ENCODE measurements at places on chromosomes 13 and 19. TPM values are rescaled to one million over a fixed set of nuclear protein-coding genes. Genes with fewer than 3 reads are reported as not detected.

DNA sequence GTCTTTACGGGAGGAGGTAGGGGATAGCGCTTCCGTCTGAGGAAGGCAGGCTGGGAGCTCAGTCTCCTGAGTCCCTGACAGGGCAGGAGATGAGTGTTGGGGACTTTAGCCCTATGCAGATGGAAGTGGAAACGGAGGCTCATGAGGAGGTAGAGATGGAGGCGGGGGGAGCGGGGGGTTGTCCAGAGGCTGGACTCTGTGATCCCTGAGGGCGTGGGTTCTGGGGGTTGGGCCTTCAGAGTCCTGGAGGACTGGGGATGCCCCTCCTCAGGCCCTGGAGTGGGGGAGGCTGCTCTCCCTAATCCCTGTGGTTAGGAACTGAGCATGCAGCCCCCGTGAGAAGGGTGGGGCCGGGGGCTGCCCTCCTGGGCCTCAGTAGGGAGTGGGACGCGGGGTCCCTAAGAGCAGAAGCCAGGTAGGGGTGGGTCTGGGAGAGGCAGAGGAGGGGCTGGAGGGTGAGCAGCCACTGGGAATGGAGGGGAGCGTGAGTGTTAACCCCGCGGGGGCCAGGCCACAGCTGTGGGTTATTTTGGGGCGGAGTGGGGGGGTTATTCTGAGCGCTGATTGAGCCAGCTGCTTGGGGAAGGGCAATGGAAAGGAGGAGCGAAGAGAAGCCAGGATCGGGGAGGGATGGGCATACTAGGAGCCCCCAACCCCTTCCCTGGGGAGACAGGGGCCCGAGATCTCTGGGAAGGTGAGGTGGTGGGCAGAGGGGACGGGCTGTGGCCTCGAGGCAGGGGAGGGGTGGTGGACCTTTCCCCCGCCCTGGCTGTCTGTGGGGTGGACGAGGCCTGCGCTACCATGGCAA is 2.8 kb downstream of the GRIN2D start:
- DNase-seq, result no peak

GRCh38 chr13:48266701-48267639 is 34.0 kb downstream of the ITM2B start:
- no peak for DNase-seq

DNA sequence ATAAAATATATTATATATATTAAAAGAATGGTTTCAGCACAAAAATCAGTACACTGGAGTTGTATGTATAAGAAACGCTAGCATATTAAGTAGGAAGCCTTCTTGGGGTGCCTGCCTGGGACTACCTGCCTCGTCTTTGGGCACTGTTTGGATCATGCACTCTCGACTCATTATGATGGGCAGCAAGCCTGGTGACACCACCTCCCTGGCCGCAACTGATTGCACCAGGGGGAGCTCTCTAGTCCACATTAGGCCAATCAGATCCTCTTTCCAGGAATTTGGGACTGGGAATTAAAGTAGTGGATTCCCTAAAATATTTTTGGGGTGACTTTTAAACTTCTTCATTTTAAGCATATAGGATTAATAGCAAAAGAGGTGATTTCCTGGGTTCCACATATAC is 56.0 kb upstream of the RGCC start:
- no peak for DNase-seq

DNA sequence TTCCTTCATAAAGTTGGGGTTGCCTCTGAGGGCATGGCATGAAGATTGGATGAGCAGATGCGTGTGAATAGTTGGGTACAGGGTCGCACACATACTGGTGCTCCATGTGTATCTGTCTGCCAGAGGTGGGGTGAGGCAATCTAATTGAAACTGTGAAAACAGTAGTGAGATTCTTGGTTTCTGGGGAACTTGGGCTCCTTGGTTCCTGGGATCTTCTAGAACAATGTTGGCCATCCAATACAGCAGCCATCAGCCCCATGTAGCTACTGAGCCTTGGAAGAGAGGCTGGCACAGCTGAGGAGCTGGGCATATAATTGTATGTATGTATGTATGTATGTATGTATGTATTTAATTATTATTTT is 616 bp downstream of the FCHO1 start:
- no peak for DNase-seq

DNA sequence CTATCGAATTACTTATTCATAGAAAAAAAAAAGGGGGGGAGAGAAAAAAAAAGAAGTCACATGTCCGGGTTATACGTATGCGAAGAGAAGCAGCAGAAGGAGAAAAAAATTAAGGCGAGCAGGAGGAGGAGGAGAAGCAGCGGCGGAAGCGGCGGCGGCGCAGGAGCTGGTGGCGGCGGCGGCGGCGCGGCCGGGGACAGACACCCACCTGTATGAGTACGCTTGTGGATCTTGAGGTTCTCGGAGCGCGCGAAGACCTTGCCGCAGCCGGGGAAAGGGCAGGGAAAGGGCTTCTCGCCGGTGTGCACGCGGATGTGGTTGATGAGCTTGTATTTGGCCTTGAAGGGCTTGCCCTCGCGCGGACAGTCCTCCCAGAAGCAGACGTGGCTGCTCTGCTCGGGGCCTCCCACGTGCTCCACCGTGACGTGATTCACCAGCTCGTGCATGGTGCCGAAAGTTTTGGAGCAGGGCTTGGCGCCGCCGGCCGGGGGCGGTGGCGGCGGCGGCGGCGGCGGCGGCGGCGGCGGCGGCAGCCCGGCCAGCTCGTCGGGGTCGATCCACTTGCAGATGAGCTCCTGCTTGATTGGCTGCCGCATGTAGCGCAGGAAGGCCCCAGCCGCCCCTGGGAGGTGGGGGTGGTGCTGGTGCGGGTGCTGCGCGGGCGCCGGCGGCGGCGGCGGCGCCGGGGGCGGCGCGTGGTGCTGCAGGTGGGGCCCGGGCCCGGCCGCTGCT is 1.5 kb downstream of the ZIC5 start:
- peak; percentile 29 for DNase-seq

DNA sequence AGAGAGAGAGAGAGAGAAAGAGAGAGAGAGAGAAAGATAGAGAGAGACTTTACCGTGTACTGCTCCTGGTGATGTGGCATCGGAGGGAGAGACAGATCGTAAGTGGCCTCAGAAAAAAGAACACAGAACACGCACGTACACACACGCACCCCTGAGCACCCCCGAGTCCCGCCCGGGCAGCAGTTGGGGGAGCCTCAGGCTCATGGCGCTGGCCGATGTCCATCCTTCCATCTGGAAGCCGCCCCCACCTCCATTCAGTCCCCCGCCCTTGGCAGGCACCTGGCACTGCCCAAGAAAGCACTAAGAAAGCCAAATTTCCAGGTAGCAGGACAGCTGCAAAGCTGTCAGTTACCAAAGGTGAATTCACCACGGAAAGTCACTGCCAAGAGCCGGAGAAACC is 116.9 kb downstream of the IER2 start:
- DNase-seq, result no peak

DNA sequence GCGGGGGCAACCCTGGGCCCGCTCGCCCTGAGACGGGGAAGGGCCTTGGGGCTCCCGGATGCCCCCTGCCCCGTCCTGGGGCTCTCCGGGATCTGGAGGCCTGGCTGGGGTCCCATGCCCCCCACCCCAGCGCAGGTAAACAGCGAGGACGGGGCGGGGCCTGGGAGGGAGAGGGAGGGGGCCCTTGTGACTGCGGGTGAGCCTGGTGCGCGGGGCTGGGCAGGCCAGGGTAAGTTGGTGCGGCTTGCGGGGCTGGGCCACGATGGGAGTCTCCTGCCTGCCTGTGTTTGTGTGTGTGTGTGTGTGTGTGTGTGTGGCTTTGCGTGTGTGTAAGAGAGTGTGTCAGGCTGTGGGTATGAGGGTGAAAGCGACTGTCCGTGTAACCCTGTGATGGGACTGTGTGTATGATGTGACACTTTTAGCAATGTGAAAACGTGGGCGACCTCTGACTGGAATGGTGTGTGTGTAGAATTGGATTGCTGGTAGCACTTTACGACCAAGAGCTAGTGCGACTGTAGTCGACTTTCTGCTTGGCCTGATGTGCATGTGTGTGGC is 426 bp downstream of the KLC3 start:
- no peak for DNase-seq

DNA sequence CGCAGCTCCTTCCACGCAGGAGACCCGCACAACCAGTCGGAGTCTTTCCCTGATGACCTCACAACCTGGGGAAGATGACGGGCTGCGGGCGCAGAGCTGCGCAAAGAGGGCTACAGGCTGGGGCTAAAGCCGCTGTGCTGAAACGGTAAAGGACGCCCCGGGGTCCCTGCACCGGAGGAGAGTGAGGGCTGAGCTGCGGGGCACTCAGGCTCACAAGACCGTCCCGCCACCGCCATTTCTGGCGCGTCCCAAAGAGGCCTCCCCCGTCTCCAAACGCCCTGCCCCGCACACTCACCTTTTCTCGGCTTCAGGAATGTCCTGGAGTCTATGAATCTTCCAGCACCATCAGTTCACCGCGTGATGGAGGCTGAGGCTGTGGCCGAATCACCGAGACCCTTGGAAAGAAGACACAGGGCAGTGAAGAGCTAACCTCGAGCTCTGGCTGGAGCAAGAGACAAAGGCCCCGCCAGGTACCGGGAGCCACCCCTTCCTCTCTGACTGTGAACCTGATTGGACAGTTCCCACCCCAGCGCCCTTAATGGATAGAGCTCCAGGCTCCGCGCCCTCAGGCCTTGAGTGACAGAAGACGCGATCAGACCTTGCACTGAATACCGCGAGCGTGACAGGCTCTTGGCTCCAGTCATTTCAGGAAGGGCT is 41.8 kb upstream of the ZNF429 start:
- peak; percentile 79 for DNase-seq

- DNase-seq, result no peak
Observed at GRCh38 chr13:53601113-53601512, 572.5 kb downstream of the OLFM4 start.

- DNase-seq, result no peak
Observed at GRCh38 chr19:46328079-46328478, 18.8 kb upstream of the PPP5C start.

DNA sequence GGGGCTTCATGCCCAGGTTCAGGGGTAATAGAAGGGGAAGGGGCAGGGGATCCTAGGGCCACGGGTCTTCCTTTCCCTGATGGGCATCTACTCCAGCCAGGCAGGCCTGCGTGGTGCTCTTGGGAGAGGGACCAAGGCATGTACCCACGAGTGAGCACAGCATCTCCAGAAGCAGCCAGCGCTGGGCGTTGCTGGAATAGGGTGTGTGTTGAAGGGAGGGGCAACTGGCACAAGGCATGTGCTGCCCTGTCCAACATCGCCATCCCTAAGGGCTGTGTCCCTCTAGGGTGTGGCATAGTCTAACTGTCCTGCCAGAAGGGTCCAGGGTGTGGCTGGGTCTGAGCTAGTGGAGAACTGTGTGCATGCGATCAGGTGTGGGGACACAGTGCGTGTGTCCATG is 2.9 kb downstream of the NOTCH3 start:
- DNase-seq, result no peak

DNA sequence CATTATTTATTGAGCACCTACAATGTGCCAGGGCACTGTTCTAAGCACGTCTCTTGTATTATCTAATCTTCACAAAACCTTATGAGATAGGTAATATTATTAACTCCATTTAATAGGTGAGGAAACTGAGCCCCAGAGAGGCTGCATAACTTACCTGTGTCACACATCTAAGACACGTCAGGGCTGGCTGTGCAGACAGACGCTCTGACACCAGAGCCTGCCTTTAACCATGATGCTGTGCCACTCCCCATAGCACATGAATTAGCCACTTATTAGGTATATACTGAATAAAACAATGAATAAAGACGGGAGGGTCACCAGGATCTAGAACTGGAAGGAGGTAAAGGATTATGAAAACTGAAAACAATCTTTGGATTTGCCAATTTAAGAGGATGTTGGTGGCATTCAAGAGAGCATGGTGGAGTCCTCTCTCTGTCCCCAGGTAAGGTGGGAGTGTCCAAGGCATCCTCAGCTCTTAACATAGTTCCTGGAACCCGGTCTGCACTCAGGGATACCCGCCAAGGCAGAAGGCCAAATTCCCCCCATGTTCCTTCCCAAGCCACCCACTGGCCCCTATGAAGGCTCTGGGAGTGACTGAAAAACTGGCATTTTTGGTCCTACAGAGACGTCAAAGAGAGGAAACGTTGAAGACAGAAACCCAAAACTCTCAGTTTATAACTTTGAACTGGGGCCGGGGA is 479.7 kb downstream of the FOXO1 start:
- DNase-seq, result no peak

- DNase-seq, result no peak
Observed at GRCh38 chr13:31905961-31906360, 125.6 kb upstream of the FRY start.

- no peak for DNase-seq
Observed at GRCh38 chr13:27137759-27138158, 33.9 kb downstream of the USP12 start.

- DNase-seq, result no peak
Observed at GRCh38 chr13:32910530-32910929, 105.7 kb upstream of the KL start.

GRCh38 chr19:53531457-53531856 is 6.5 kb upstream of the ZNF331 start:
- DNase-seq, result no peak

DNA sequence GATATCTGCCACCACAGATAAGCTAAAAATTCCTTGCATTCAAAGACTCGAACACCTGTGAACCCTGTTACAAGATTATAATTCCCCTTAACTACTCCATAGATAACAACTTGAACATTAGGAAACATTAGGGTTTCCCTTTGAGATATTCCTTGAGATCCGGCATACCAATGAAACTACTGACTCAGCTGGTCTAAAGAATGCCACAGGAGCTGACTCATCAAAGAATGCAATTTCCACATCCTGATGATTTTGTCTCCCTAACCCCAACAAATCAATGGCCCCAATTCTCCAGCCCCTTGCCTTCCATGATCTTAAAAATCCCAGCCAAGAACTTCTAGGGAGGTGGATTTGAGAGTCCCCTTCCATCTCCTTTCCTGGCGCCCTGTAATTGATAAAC is 35.6 kb upstream of the ZNF599 start:
- DNase-seq, result no peak

- DNase-seq, result no peak
Observed at GRCh38 chr19:32372726-32373517, 27.5 kb downstream of the ZNF507 start.

GRCh38 chr19:10712754-10713153 is 5.1 kb upstream of the DNM2 start:
- DNase-seq, result no peak

- DNase-seq, result no peak
Observed at GRCh38 chr19:16945364-16945714, 56.5 kb downstream of the F2RL3 start.

DNA sequence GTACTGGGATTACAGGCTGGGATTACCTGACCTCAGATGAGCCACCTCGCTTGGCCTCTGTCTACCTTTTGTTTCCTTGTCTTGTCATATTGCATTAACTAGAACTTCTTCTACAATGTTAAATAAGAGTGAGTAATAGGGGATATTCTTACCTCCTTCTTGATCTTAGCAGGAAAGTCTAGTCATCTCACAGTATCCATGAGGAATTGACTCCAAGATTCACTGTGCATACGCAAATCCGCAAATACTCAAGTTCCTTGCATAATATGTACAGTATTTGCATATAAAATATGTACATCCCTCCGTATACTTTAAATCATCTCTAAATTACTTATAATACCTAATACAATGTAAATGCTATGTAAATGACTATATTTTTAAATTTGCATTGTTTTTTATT is 78.3 kb downstream of the POLR1D start:
- DNase-seq, result no peak

KLK2 gene
- not detected for total RNA-seq

RXFP2 gene
- not detected for total RNA-seq

CYP4F2 gene
- total RNA-seq, result 2.2 TPM

ZNF677 gene
- 25.5 TPM for total RNA-seq

LILRA6 gene
- total RNA-seq, result 1.6 TPM

SGCG gene
- total RNA-seq, result 0.55 TPM

MBD3L3 gene
- not detected for total RNA-seq

RASA3 gene
- total RNA-seq, result 22.4 TPM

LILRB5 gene
- 5.3 TPM for total RNA-seq

C1QTNF9B gene
- total RNA-seq, result not detected

PCDH17 gene
- total RNA-seq, result 8.1 TPM

ITGBL1 gene
- 1.9 TPM for total RNA-seq

SLITRK5 gene
- 0.49 TPM for total RNA-seq

PLEKHG2 gene
- total RNA-seq, result 38.8 TPM
